Osteoblast (primary cell): ENCODE measurements at places on chromosomes 12 and 14.

GRCh38 chr12:110245369-110245772 is 35.7 kb upstream of the ATP2A2 start:
- peak; percentile 46 for DNase-seq

- no peak for DNase-seq
Measured at GRCh38 chr12:20232931-20233675, 135.2 kb upstream of the PDE3A start.

GRCh38 chr14:92955381-92955780 is 32.4 kb downstream of the CHGA start:
- DNase-seq = no peak

- DNase-seq = no peak
Measured at GRCh38 chr12:71626098-71626497, 37.5 kb downstream of the ZFC3H1 start.

- DNase-seq = peak; percentile 73
Measured at GRCh38 chr14:103859416-103860202, 12.2 kb upstream of the PPP1R13B start.

DNA sequence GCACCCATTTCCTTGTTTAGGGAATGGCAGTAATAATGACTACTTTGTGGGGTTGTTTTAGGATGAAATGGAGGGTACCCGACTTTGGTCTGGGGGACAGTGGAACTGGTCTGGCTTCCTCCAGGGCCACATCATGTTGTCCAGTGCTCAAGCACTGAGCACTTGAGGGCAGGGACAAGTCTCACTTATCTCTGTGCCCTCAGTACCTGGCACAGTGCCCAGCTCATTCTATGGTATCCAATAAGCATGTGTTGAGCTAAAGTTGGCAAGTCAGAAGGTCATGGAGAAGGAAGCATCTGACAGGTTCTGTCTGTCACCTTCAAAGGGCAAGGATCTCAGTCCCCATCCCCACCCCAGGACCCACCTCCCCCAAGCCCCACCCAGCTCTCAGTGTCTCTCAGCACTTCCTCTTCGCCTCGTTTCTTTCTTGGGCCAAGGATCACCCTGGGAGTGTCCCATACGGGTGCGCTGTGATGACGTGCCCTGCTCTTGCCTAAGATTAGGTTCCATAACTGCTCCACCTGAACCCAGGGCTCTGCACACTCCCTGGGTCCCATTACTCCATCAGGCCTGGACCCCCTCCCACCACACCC is 24.3 kb upstream of the TMEM106C start:
- DNase-seq = no peak

DNA sequence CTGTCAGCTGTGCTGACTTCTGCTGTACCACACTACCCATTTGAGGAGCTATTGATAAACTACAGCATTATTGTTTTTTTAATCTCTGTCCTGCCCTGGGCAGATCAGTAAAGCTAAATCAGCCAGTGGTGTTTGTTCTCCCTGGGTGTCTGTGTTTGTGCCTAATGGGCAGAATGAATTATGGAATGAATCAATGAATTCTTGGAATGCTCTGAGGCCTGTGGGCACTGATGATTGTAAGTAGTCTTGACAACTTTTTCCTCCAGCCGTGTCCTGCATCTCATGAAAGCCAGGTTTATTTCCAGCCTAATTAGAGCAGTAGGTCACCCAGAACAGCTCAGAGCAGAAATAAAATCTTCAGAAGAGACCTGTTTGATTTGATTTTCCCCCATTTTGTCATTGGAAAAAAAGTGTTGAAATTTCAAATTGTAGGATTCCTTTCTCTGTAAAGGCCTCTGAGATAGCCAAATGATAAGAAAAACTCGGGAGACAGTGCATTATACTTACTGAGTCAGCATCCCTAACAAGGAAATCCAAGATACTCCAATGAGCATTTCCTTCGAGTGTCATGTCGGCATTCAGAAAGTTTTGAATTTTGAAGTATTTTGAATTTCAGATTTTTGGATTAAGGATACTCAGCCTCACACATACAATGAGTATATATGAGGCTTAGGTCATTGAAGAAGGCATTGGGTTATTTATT is 19.4 kb upstream of the EVL start:
- DNase-seq = no peak

- no peak for DNase-seq
Measured at GRCh38 chr12:91127306-91127705, 16.0 kb upstream of the LUM start.

DNA sequence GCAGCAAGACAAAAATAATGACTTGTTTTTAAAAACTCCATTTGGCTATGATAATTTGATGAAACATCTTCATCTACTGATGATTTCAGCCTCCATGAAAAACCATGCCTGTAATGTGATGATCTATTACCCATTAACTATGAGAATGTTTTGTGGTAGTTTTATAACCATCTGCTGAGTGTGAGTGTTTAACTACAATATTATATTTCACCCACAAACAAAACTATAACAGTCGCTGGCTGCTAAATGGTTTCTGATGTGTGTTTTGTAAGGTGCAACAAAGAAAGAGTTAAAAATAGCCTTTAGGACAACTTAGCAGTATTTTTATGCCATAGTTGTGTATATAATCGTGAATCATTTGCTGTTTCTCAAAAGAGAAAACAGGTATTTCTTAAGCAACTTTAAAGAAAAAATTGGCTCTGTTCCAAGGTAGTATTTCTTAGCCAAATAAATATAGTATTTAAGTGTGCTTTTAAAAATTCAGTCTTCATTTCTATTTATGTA is 4.9 kb downstream of the PTHLH start:
- peak; percentile 73 for DNase-seq

DNA sequence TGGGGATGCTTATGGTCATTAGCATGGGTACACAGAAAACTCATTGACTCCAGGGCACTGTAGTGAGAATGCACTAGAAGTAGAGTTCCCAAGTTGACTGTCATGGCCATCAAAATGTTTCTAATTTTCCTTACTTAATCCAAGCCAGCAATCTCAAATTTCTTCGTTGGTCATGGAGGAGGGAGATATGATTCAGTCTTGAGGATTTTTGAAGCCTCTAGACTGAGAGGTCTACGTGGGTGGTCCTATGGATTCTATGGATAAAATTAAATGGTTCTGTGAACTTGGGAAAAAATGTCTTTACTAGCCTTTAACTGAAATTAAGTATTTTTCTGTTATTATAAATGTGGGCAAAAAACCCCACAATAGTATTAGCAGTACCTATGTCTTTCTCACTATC is 508.5 kb downstream of the FUT8 start:
- no peak for DNase-seq

DNA sequence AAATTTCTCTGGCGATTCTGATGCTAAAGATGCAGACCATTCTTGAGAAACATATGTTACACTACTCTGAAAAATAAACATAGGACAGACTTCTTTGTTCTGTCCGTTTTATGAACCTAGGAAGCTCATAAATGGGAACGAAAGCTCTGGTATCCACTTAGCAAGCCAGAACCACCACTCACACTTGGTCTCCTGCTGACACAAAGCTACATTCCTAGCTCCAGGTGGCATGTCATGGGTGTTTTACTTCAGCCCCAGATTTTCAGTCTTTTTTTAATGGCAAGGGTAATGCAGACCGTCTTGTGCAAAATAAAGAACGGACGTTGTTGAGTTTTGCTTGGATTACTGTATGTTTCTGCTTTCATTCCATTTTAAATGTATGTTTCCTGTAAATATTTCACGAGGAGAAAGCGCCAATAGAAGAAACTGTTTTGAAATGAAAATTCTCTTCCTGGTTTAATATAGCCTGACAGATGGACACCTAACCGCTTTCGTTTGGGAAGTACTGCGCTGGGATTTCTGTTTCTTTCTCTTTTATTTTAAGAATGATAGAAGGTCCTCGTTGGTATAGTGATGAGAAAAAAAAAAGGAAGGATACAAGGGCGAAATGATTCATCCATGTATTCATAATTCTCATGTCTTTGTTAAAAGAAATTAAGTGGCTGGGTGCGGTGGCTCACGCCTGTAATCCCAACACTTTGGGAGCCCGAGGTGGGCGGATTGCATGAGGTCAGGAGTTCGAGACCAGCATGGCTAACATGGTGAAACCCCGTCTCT is 871 bp upstream of the COQ5 start:
- DNase-seq = no peak

DNA sequence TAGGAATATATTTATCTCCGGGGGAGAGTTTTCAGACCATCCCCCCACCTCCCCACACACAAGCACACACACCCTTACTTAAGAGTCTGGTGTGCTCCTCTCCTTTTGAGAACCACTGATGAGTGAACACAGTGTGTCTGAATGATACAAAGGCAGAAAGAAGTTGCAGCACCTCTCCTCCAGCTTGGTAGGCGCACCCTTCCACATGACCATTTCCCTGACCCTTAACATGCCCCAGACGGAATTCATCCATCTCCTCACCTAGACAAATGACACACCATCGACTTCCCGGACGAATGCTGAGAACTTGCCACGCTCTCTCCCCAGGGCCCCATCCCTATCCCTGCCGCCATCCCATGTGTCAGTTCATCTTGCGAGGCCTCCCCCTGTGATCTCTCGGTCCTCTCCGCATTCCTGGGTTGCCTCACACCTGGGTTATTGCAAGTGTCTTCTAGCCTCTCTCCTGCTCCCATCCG is 3.9 kb downstream of the TNFRSF1A start:
- DNase-seq = peak; percentile 82

- peak; percentile 91 for DNase-seq
Measured at GRCh38 chr12:109736552-109737108, 23.0 kb downstream of the FAM222A start.

- DNase-seq = no peak
Measured at GRCh38 chr14:68730811-68731425, 61.9 kb downstream of the ZFP36L1 start.

DNA sequence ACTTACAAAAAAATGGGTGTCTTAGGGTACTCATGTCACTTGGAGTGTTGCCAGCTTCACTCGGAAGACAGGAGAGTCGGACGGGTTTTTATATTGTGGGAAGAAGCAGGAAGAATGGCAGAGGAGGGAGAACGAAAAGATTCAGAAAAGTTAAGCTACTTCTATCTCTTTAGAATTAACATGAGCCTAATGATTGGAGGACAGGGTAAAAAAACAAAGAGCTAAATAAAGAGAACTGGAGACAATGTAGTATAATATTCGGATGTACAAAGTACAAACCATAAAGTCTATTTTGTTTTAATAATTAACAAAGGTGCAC is 43.9 kb downstream of the EFCAB11 start:
- DNase-seq = no peak

DNA sequence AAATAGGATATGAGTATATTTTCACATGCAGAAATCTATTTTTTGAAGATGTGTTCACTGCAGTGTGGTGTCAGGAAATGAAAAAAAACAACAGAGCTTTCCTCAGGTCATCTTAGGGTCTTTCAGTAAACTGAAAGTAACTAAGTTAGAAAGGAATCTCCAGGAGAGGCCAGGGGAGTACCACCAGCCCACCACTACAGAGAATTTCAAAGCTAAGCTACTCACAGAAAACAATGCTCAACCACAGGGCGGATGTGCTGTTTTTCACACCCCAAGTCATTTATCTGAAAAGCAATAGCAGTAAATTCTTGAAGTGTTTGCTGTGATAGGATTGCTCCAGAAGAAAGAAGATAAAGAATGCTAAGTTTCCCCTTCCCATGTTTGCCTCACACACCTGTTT is 79.0 kb downstream of the IFNG start:
- DNase-seq = no peak

- peak; percentile 57 for DNase-seq
Measured at GRCh38 chr12:80857311-80857710, 80.4 kb downstream of the LIN7A start.

GRCh38 chr14:67077921-67078320 is 111.3 kb upstream of the GARIN2 start:
- no peak for DNase-seq

- peak; percentile 17 for DNase-seq
Measured at GRCh38 chr12:78120866-78121560, 290.3 kb downstream of the NAV3 start.

- DNase-seq = peak; percentile 72
Measured at GRCh38 chr12:53071591-53072551, 7.3 kb downstream of the SPRYD3 start.

DNA sequence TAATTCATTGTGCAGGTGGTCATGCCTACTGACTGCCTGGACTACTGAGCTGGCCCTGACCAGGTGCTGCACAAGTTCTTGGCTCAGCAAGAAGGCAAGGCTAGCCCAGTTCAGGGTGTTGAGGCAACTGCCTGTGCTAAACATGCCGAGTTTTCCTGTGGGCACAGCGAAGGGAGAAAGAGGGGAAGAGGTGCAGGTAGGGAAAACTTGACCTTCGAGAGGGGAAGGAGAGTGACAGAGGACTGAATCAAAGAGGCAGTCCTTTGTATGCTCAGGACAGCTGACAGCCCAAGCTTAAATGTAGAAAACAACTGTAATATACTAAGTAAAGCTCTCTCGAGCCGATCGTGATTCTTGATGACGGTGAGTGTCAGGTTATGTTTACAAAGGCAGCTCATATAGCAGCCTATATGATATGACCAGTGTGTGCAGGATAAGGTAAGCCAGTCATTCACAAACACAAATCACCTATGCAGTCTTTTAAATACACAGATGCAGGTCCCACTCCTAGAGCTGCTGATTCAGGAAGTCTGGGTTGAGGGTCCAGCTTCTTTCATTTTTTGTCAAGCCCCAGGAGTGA is 2.6 kb downstream of the IRAK3 start:
- no peak for DNase-seq

GRCh38 chr14:91935586-91935985 is 11.9 kb downstream of the FBLN5 start:
- DNase-seq = no peak
